ENCODE measurements at places on chromosomes 6 and 20.

DNA sequence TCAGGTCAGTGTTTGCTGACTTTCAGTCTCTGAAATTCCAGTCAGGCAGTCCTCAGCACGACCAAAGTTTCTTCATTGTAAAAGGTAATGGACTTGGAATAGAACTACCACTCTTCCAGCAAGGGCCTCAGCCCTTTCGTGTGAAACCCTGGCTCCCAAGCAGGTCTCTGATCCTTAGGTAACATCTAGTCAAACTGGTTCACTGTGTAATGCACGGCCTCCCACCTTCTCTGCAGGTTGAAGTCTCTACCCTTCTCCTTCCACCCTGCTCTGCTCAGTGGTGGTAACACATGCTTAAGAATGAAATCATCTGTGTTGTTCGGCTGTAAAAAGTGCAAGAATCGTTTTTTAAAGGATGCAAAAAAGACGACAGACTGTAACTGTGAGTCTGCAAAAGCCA lies 287.2 kb upstream of the POU3F2 start:
- DNase-seq, result no peak

DNA sequence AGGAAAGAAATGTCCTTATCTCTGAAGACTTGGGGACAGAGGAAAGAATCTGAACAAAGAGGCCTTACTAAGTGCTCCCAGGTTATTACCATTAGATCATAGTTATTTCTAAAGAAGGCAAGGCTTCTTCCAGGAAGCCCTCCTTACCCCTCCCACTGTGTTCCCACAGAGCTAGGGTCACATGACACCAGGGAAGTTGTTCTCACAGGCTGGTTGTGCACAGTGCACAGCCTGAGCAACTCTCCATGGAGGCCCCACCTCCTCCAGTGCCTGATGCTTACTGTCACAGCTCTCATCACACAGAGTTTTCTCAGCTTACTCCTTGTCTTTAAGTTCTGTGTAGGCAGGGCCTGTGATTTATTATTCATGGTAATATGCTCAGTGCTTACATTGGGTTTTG lies 68.9 kb upstream of the SCGN start:
- DNase-seq, result no peak

DNA sequence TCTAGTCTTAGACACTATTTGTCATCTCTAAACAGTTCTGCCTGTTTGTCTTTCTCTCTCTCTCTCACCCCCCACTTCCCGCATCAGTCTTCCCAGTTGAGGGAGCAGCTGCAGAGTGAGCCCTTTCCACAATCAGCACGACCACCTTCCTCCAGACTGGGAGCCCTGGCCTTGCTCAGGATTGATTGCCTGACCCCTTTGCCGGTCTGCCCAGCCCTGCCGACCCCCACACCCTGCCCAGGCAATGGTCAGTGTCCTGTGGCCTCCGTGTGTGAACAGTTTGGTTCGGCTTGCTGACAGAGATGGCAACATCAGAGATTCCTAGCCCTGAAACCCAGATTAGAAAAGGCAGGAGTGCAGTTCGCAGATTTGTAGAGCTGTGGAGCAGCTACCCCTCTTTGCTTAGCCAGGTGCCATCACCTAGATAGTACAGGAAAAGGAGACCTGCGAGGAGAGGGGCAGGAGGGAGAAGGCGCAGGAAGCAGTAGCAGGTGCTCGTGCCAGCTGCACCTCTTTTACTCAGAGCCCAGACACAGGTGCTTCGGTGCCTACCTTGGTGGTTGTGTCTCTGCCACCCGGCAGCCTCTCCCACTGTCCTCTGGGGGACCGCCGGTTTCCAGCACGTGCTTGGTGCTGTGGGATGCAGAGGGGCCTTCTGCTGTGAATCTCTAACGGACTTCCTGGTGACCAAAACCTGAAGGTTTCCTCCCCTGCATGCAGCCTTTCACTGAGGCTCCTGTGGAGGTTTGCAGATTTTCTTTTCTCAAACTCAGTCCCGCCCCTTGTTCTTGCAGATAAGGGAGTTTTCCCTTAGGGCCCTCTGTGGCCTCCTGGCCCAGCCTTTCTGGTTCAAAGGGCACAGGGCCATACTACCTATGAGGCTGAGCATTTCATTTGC lies 92.4 kb downstream of the SCML4 start:
- DNase-seq, result no peak

DNA sequence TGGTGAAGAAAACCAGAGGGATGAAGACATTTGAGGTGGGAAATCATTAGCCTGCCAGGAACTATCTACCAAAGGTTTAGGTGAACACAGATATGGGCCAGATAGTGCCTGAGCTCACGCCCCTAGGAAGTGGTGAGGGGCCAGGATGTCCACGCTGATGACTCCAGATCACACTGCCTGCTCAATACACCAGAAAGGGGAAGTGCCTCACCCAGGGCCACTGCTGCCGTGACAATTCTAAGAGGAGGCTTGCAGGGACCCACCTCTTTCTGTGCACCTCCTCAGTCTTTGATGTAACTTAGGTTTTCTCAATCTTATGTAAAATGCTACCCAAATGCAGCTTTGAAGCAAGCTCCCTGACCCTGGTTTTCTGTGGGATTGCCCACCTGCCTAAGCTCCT lies 5.4 kb upstream of the RAB44 start:
- no peak for DNase-seq

- no peak for DNase-seq
Observed at GRCh38 chr20:48267860-48268633, 482.8 kb upstream of the SULF2 start.

- DNase-seq, result no peak
Observed at GRCh38 chr6:161618831-161619454, 345.1 kb upstream of the AGPAT4 start.

- no peak for DNase-seq
Observed at GRCh38 chr20:53129563-53129962, 157.4 kb downstream of the TSHZ2 start.

DNA sequence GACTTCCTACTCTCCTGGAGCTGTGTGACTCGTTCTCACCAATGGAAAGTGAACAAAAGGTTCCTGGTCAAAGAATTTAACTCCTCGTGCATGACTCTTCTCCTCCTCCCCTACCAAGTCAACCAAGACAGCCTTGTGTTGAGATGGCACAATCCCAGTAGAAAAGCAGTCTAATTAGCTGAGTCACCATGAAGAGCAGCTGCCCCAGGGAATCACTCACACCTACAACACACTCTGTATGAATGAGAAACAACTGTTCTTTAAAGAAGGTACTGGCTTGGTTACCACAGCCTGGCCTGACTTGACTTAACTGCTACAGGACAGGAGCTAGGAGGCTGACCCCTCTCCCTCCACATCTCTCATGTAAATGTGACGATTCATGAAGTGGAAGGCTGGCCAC lies 2.9 kb upstream of the HLA-DOB start:
- no peak for DNase-seq

DNA sequence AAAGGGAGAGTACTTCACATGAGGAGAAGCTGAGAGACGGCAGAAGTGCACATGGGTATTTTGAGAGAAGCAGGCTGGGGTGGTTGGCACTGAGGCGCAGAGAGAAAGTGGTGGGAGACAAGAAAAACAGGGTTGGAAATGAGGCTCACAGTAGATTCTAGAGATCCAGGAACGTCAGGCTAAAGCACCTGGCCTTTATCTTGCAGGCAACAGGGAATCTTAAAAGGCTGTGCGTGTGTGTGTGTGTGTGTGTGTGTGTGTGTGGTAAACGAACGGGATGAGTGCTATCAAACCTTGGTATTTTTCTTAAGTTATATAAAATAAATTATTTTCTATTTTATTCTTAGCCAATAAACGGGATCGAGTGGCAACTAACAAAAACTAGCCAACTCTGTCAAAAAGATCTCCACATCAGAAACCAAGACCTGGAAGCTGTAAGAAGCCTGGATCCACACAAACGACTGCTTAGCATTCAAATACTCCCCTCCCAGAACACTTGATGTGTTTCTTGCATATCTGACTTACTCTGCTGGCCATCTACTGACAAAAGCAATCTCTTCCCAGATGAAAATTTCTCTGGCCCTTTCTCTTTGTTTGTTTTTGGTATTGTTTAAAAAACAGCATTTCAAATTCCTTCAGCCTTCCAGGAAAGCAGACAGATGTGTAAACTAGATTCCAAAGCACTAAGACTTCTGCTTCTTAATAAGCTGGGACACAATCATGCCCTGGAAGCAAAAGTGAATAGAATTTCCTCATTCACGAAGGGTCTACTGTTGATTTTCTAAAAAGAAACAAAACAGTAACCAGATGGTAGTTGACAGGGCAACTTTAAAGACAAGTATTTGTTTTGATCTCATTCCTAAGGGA lies 44.8 kb upstream of the FABP7 start:
- DNase-seq, result no peak

- DNase-seq, result no peak
Observed at GRCh38 chr6:118403036-118403435, 145.1 kb upstream of the PLN start.

DNA sequence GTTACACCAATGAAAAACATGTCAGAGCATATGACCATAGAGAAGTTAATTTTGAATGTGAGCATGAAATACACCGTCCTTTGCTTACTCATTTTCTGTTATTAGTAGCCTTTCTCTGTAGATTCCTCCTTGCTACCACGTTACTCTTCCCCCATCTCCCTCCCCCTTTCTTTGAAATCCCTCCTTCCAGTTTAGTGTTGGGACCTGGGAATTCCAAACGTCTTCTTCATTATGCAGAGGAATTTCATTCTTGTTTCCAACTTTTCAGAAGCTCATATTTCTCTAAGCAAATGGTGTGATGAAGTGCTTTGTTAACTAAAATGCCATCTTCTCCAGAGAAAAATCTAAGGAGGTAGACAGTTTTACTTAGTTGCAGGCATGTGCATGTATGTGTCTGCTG lies 122.4 kb downstream of the MCHR2 start:
- DNase-seq, result no peak

DNA sequence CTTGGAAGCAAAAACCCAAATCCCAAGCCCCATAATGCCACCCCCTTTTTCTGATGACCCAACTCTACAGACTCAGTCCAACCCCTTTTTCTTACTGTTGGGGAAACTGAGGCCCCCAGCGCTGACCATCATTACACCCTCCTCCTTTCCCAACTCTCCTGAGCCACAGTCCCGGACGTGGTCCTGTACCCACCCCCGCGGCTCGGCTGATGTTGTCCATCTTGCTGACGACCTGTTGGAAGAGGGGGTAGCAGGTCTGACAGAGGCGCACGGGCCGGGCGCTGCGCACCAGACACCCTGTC lies 533 bp downstream of the OSTM1 start:
- no peak for DNase-seq

DNA sequence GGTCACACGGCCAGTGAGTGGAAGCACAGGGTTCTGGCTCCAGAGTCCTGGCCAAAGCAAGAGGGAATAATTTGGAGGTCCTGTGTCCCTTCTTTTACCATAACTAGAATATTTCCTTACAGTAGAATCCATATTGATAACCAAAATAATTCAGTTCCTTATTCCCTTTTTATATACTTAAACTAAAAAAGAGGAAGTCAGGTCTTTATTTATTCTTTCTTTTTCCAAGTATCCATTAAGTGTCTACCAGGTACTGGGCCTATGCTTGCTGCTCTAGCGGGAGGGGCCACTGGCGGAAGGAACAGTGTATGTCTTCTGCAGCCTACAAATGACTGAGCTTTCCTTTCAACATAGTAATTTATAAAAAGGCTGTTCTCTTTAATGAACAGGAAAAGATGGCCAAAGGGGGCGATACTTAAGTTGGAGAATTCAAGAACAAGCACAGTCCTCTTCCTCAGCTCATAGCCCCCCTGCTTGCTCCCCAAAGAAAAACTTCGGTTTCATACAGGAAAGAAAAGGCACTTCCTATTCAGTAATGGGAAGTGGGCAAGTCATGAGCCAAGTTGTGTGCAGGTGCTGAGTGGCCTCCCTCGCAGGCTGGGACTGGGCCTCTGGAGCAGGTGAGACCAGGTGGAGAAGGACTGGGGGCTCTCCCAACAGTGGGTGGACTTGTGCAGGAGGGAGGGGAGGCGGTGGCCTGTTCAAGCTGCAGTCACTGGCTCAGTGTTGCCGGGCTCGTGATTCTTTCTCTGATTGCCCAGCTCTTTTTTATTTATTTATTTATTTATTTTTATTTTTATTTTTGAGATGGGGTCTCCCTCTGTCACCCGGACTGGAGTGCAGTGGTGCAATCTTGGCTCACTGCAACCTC lies 110.9 kb downstream of the ARMC2 start:
- DNase-seq, result no peak

GRCh38 chr20:21083825-21084325 lies 22.3 kb downstream of the LINC00237 start:
- DNase-seq, result no peak

GRCh38 chr20:58832457-58832856 lies 18.2 kb downstream of the GNAS-AS1 start:
- DNase-seq, result no peak

DNA sequence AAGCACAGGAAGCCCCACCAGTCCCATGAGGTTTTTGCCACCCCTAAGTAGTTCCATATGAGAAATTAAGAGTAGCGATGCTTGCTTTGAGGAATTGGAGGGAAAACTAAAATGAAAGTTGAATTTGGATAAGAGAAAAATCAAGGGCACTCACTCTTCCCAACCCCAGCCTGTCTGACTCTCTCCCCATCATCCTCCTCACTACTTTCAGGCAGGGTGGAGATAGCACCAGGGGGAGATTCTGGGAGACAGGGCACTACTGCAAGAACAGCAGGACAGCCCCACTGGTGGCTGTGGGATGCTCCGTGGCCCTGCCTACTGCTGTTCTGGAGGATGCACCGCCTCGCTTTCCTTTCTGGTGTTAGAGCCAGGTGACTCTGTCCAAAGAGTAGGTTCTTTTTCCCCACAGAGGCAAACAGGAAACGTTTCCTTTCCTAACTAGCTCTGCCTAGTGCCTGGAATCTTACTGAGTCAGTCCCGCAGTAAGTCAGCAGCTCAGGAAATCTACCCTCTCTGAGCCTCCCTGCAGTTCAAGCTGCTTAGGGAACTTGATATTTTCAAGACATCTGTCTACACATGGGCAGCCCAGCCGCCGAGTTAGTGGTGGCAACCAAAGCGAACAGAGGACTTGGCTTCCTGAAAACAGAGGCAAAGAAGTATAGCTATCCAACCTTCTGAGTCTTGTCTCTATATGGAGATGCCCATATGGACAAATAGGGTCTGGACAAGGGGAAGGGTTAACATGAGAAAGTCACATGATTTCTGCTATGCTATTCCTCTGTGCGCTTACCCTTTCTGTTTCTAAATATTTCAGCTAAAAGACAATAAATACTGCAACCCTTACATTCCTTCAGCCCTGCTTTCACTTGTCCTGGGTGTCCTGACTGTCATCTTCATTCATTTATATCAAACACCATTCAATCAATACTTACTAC lies 11.4 kb downstream of the HLA-E start:
- DNase-seq, result no peak

Measured in D721Med (cell line).